ENCODE measurements at places on chromosomes 6 and 20.

DNA sequence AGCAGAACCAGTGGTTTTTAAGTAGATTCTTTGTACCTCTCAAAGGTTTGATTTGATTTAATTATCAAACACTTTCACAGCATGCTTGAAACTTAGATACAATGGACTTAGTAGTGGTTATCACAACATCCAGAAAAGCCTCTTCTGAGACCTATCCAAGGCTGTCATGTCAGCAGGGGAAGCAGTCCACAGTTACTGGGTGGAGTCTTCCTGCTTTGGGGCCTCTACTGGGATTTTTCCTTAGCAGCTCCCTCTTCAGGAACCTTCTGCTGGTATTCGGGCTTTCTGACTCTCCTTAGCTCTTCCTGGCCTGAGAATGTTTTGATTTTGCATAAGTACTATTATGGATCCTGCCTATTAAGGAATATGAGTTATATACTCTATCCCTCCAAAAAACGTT, 36.0 kb downstream of the ARFGEF2 start:
- no peak for DNase-seq

GRCh38 chr6:36023996-36024795, at the start of gene SLC26A8:
Gene SLC26A8 (minus strand): TSS chr6:36024641. CDS start chr6:36019707, 4,934 bp downstream.
- no peak for DNase-seq

- no peak for DNase-seq
These were observed 232.3 kb upstream of the GMDS start for GRCh38 chr6:2477666-2478065.

DNA sequence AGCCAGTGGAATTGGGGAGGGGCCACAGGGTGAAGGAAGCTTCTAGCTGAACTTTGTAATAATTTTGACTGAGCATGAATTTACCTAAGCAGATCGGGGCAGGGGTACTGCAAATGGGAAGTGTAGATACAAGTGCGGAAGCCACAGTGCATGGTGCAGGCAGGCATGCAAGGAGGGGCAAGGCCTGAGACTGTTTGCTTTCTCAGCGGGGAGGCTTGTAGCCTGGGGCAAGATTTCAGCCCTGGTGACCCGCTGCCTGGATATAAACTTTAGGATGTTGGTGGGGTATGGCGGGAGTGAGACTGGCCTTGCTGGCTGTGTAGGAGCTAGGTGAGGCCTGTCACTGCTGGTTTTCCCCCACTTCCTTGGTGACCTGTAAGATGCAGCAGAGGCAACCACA, 266.4 kb upstream of the PREP start:
- DNase-seq: no peak

GRCh38 chr20:39468703-39469102, 506.6 kb downstream of the DHX35 start:
- DNase-seq: no peak

- no peak for DNase-seq
These were observed 154.4 kb upstream of the STMND1 start for GRCh38 chr6:16947375-16948015.
